Fibroblast of lung (primary cell): ENCODE measurements at places on chromosomes 7 and 10. TPM values are rescaled to one million over a fixed set of nuclear protein-coding genes. Genes with fewer than 3 reads are reported as not detected.

DNA sequence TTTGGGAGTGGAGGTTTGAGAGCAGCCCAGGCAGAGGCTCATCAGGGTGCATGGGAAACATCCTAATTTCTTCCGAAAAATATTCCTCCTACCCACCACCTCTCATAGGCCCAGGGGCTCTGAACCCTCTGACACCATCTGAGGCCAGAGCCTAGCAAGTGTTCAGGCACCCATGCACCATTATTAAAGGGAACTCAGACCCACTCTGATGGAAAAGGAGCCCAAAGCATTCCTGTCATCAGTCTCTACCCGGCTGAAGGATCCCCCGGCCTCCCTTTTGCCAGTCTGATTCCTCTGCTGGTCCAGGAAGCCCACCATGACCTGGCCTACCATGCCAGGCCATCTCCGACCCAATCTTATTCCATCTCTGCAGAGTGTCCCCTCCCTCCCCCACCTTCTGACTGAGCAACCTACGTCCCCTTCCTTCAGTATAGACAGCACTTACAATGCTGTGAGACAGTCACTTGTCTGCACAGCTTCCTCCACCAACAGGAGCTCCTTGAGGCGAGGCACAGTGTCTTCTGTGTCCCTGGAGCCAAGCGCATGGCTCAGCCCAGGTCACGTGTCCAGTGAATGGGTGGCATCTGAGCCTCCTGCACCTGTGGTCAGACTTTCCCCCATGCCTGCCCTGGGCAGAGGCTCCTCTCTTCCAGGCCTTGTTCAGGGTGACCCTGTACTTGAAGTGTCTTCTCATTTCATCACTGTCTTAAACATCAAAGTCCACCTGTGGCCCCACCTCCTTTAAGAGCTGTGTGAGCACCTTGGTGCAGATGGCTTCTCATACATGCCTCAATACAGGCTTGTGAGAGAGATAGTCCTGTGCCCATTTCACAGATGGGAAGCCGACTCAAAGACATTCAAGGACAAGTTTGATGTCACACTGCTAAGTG, 889 bp upstream of the GPR15LG start:
- DNase-seq, result no peak

DNA sequence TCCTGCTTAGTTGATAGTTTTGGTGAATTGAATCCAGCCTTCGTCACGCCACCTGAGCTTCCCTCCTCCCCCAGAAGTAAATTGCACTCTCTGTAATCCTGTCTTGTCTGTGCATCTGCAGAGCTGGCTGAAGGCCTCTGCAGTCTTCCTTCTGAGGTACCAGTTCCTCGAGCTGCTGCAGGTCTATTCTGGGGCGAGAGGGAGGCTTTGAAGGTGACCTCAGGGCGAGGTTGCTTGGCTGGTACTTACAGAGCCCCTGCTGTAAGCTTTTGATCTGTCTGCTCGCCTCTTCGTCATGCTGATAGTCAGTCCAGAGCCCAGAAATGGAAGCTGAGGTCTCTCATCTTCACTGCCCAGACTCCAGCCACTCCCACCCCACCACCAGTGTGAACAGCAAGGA, 513.6 kb upstream of the FOXK1 start:
- DNase-seq, result no peak

CPN1 gene
- not detected in 2 replicates for polyA plus RNA-seq

CHAT gene
- not detected in 2 replicates for polyA plus RNA-seq

HMX3 gene
- polyA plus RNA-seq, result not detected in 2 replicates

DNA sequence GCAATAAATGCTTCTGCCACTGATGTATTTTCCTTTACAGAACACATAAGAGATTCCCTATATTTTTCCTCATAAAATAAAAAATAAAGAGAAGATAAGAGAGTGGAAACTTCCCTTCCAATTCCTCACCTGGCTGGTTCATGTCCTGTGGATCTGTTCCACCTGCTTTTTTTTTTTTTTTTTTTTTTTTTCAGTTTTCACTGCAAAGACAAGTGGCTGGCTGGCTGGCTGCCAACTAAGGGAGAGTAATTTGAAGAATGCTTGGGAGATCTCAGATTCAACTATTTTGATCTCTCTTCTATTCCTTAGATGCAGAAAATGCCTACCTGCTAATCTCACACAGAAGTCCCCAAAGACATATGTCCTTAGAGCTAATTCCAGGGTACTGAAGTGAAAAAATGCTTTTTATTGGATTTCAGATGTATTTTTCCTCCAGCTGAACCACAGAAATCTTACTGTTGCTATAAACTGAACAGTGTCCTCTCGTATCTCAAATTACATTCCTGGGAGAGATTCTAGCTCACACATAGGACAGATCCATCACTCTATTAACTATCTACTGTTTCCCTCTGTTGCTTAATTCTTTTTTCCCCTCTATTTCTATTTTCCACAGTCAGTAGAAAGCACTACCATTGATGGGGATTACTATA, 120.8 kb downstream of the NRCAM start:
- DNase-seq, result peak; percentile 20

DNA sequence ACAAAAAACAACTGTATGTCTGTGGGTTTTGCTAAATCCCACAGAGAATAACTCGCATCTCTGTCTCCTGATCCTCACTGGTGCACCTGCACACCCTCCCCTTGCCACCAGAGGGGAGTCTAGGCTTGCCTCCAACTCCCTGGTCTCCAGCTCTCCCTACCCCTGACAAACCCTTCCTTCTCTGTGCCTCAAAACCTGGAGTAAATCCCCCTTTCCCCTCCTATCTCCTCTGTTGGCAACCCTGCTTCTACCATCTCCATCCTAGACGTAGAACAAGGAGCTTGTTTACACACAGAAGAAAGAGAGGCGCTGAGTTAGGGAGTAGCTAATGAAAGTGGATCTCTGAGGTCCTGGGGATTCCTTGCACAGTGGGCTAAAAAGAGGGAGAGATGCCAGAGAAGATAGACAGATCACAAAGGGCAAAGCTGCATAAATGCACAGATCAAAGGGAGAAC, 6.0 kb downstream of the MBLAC1 start:
- DNase-seq, result peak; percentile 63

- DNase-seq, result no peak
Measured at GRCh38 chr7:139901056-139901795, 72.2 kb downstream of the TBXAS1 start.

DNA sequence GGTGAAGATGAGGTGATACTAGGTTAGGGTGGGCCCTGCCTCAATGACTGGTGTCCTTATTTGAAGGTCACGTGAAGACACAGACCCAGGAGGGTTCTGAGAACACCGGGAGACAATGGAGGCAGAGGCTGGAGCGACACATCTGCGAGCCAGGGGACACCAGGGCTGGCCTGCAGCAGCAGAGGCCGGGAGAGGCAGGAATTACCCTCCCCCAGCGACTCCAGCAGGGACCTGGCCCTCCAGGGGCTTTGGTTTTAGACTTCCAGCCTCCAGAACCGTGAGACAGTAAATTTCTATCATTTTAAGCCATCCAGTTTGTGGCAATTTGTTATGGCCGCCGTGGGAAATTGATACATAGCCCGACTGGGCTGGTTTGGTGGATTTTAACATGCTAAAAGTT, 152.2 kb downstream of the DNAJB6 start:
- no peak for DNase-seq

DNA sequence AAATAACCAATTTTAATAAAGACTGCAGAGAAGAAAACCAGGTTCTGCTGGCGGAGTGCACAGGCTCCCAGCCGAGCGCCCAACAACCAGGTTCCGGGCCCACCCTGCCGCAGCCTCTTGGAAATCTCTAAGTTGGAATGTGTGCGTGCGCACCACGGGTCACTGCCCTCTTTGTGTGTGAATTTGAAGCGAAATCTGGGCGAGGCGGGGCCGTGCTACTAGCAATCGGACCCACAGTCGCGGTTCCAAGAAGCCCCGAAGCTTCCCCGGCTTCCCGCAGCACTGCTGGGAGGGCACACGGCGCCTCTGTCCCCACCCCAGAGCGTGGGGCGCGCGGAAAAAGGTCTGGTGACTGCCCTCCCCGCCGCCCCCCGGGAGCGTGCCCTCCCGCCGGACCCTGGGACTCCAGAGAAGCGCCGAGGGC, 666 bp upstream of the MAP3K8 start:
- DNase-seq, result peak; percentile 77

SPDYE2 gene
- not detected in 2 replicates for polyA plus RNA-seq

DNA sequence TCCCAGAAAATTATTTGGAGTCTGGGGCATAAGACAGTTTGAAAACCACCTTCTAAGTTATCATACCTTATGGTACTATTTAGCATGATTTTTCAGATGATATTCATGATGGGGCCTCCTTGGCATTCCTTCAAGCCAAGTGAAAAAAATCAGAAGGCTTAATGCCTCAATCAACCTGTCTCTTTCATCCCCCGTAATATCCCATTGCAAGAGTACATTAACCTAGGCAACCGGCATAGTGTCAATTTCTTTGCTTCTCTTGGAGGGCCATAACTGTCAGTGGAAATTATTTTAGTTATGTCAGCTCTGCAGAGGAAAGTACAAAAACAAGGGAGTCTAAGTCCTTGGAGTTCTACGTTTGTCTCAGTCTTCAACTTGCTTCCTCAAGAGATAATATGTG, 43.4 kb downstream of the INHBA start:
- no peak for DNase-seq

MMRN2 gene
- 1.5 and 2.2 TPM in 2 replicates for polyA plus RNA-seq

DNA sequence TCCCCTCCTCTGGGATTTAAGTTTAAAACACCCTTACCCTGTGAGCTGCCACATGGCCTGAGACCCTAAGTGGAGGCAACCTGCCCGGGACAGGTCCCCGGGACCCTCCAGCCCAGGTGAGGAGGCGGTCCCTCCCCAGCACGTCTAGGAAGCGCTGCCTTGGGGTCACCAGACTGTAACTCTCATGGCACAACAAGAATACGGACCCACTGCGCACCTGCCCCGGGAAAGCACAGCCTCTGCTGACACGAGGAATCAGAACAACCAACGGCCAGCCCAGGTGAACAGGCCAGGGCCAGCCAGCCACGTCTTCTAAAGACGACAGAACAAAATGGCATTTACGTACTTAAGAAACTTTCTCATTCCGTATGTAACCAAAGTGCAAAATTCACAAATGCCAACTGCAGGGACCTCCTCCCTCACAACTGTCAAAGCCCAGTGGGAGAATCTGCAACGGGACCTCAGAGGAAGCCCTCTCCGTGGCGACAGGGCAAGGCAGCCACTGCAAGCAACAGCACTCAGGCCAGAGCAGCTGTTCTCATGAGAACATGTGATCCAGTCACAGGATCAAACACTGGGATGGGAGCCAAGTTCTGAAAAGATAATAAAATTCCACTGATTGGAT, 208.4 kb downstream of the DIP2C start:
- no peak for DNase-seq

- DNase-seq, result peak; percentile 97
Measured at GRCh38 chr7:22718200-22718711, 8.7 kb upstream of the IL6 start.

VAX1 gene
- not detected in 2 replicates for polyA plus RNA-seq

DNA sequence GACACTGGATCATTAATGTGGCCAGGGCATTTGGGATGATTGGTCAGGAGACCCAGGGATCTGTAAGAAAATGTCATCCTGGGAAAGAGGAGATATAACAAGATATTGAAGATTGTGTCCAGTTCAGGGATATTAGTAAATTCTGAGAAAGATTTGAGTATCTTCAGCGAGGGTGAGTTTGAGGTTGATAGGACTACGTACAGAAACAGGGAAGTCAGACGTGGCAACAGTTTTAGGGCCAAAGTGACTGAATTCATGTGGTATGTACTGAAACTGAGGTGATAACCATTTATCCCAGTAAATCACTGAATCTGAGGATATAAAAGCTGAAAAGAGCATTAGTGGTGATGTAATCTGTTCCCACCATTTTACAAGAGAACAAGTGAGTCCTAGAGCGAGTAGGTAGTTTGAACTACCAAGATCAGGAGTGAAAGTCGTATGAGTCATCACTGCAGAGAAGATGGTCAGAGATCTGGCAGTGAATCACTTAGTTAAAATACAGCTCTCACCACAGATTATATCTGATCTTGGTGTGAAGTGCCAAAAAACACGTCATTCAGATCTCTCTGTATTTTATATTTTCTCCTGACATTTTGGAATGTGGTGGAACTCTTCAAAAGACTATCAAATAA, 220.5 kb downstream of the CDK14 start:
- peak; percentile 100 for DNase-seq

DNA sequence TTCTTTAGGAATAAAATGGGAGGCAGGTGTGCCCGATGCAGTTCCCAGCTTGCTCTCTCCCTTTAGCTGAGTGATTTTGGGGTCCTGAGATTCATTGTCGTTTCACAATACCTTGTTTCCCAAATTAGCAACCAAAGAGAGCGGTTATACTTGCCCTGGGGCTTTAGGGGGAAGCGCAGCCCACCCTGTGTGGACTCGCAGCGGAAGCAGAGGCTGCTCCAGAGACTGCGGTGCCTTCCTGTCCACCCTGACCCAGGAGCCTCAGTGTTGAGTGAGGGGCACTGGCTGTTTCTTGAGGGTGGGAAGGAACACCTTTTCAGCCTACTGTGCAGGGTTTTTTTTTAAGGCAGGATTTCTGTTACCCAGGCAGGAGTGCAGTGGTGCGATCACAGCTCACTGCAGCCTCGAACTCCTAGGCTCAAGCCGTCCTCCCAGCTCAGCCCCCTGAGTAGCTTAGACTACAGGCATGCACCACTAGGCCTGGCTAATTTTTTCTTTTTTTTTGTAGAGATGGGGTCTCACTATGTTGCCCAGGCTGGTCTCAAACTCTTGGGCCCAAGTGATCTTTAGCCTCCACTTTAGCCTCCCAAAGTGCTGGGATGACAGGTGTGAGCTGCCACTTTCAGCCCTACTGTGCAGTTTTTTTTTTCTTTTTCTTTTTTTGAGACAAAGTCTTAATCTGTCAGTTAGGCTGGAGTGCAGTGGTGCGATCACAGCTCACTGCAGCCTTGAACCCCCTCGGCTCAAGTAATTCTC, 67.0 kb downstream of the DNAJB6 start:
- DNase-seq, result no peak

- no peak for DNase-seq
Measured at GRCh38 chr7:97079300-97079699, 38.2 kb upstream of the SDHAF3 start.

- DNase-seq, result peak; percentile 92
Measured at GRCh38 chr10:71835671-71836595, 15.1 kb downstream of the PSAP start.

OR2A7 gene
- polyA plus RNA-seq, result 0.39 and 0.45 TPM in 2 replicates

EPHB6 gene
- polyA plus RNA-seq, result 1.1 and 2.9 TPM in 2 replicates

DNA sequence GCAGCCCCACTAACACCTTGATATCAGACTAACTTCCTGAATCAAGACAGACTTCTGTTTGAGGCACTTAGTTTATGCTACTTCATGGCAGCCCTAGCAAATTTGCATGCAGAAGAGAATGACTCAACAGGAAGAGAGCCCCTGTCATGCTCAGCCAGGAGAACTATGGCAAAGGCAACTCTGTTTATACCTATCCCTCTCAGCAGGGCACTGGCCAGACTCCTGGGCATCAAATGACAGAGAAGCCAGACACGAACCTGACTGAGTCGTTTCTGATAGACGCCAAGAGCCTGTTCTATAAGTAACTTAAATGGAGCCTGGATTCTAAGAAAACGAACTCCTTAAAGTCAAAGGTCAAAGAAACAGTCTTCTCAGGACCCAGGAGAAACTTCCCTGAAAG, 50.9 kb upstream of the UNC5B start:
- DNase-seq, result peak; percentile 25
